Right ventricle myocardium superior (tissue), 1 donor: ENCODE measurements at places on chromosomes 16 and 17.

- DNase-seq: no peak
Observed at GRCh38 chr17:28085766-28086165, 43.3 kb downstream of the NLK start.

- no peak for DNase-seq
Observed at GRCh38 chr16:11744075-11744470, 1.4 kb upstream of the TXNDC11 start.

DNA sequence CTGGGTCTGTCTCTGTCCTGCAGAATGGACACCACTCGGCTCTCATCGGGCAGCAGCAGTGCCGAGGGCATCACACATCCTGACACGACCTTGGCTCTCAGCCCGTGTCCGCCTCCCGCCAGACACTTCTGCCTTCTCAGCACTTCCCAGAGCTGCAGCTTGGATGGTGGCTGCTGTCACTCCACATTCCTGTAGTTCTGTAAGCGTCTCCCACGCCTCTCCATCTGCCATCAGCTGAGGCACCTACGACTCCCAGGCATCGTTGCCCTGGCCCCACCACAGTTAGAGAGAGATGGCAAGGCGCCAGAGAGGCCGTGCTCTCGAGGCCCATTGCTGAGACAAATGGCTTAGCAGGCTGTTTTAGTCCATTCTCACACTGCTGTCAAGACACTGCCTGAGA, 195.9 kb upstream of the CHMP6 start:
- DNase-seq: peak; percentile 80

DNA sequence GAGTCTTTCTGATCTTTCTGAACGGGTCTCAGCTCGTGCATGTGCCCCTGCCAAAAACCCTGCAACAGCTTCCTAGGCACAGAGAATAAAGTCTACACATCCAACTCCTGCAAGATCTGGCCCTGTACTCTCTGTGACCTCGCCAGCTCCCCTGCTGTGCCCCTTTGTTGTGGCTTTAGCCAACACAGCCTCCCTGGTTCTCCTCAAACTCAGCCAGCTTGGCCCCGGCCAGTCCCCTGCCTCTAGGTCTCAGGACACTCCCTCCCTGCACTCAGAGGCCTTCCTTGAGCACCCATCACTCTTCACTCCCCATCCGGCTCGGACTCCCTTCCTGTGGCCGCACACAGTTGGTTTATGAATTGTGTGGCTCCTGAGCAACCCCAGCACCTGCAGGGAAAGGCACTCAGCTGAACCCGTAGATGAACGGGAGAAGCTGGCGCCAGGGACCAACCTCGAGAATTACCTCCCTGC, 1.4 kb downstream of the CEP131 start:
- DNase-seq: peak; percentile 42

GRCh38 chr17:6969323-6969726, 26.5 kb upstream of the ALOX12 start:
- no peak for DNase-seq

- no peak for DNase-seq
Observed at GRCh38 chr16:85638695-85639409, 25.7 kb downstream of the GSE1 start.

GRCh38 chr17:2943981-2944380, 119.4 kb downstream of the OR1D5 start:
- no peak for DNase-seq

GRCh38 chr16:84927621-84928591, 83.4 kb downstream of the ZDHHC7 start:
- DNase-seq: peak; percentile 90

DNA sequence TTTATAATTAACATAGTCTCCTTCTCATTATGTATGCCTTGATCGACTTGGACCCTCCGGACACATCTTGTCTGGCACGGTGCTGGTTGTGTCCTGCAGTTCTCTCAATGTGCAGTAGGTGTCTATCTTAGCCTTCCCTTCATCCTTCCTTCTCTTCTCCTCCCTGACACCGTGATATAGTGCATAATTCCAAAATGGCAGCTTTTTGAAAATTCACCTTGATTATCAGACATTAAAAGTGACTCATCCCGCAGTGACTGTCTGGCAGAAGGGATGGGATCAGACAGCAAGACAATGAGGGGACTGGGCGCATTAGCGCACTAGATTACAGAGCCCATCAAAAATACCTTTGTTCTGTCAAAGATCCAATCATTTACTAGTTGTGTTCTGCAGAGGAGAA, 70.0 kb upstream of the PMFBP1 start:
- no peak for DNase-seq

DNA sequence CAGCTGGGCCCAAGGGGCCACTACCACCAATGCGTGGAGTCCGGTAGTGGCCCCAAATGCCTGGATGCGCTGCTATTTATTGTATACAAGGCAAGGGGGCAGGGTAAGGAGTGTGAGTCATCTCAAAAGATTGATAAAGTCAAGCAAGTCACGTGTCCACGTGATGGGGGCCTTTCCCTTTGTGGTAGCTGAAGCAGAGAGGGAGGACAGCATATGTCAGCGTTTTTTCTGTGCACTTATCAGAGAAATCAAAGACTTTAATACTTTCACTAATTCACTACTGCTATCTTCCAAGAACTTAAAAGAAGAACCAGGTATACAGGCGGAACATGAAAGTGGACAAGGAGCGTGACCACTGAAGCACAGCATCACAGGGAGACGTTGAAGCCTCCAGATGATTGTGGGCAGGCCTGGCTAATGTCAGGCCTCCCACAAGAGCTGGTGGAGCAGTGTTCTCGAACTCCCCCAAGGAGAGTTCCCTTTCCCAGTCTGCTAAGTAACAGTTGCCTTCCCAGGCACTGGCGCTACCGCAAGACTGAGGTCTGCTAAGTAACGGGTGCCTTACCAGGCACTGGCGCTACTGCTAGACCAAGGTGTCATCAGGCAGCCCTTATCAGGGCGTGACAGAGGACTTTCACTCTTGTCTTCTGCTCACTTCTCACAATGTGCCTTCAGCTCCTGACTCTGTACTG, 10.8 kb upstream of the ASB16 start:
- DNase-seq: no peak

- no peak for DNase-seq
Observed at GRCh38 chr16:11182411-11182810, 73.6 kb downstream of the SOCS1 start.

DNA sequence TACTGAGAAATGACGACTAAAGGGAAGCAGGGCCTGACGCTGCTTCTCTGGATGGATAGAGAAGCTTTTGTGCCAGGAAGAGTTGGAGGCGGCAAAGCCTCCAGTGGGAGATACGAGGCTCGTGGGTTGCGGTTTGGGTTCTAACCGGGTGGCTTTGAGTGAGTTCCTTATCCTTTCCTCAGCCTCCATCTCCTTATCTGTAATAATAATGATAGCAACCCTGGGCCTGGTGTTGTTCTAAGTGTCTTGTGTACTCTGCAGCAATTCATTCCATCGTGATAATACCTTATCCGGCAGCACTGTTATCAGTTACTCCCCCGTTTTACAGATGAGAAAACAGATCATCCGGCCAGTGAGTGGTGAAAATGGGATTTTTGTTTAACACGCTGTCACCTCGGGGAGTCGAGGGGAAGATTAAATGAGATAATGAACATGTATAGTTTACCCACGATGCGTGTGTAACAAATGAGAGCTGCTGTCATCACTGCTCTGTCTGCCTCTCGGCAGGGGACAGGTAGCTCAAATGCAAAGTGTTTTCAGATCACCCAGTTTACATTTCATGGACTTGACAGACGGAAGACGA, 52.0 kb upstream of the LHX1 start:
- no peak for DNase-seq

DNA sequence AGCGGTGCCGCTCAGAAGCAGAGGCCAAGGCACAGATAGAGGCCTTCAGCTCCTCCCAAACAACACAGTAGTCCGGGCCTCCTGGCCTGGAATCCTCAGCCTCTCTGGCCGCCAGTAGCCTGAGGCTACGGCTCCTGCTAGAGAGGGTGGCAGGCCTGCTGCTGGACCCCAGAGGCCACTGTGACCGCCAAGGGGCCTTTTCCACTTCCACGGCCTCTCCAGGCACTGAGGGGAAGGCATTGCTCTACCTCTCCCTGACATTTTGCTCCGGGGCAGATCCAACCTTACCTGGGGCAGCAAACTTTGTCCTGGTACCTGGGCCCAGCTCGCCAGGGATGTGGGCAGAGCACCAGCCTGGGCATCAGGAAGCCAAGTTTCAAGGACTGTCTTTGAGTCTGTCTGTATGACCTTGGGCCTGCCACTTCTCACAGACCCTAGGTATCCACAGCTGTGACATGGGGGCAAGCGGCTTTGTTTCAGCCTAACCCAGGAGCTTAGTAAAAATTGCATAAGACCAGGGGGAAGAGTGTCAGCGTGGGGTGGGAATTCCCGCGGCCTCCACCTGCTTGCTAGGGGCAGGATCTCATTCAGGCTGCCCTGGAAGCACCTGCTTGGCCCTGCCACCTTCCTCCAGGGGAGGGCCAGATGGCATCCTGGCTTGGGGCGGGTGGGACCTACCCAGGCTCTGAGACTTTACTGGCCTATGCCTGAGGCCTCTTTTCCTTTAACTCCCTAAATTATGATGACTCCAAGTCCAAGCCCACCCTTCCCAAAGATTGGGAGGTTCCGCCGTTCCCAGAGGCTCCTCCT, 33.2 kb downstream of the ADGRG5 start:
- DNase-seq: no peak

DNA sequence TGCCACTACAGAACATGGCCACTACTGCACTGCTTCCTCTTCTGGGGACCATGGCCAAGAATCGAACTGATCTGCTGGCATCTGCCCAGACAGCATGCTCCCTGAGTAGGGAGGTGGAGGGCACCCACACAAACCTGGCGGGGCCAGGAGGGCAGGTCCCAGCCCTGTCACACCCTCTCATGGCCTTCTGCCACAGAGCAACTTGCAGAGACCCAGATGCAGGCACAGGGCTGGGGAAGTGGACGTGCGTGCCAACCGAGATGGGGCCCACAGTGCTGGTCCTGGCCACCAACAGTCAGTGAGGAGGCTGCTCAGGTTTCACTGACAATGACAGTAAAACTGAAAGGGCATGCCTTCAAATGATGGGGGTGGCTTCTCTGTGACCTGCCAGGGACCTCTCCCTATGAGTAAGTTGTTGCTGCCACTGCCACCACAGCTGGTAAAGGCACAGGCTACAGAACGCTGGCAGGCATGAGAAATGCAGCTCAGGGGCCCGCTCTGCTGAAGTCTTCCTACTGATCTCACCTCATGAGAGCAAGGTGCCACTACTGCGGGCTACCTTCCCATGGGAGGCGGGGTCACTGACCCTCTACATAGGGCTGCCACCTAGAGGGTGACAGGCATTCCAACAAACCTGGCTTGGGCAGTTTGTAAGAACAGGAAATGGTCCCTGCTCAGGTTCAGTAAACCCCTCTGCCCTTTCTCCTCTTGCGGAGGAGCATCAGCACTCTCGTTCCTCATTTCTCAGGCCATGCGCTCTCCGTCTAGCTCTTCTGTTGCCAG, 15.5 kb downstream of the HIC1 start:
- no peak for DNase-seq

- no peak for DNase-seq
Observed at GRCh38 chr17:44581868-44582267, 24.6 kb downstream of the FZD2 start.

DNA sequence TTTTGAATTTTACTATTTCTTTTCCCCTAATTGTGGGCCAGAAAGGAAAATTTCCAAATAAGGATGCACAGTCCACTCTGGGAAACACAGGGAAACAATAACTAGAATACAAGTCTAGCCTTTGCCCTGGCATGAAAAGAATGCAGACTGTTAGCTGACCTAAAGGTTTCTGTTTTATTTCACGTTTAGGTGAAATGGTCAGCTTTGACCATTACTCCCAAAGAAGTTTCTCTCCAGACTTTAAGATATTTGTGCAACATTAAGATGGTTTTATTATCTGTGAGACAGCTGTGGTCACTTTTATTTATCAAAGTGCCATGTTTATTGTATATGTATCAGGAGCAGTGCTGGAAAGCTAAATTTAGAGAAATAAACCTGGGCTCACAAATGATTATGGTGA, 163.9 kb downstream of the SPECC1 start:
- DNase-seq: no peak

DNA sequence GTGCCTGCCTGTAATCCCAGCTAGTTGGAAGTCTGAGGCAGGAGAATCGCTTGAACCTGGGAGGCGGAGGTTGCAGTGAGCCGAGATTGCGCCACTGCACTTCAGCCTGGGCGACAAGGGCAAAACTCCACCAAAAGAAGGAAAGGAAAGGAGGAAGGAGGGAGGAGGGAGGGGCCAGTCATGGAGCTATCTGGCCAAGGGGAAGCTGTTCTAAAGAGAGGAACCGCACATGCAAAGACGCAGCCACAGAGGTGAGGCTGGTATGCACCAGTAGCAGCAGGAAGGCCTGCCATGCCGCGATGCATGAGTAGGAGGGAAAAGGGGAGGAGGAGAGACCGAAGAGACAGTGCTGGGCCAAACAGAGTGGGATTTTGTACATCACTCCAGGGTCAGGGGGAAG, 35.9 kb downstream of the HSBP1 start:
- DNase-seq: peak; percentile 44

GRCh38 chr17:38508570-38508950, 80.3 kb downstream of the ARHGAP23 start:
- peak; percentile 14 for DNase-seq

DNA sequence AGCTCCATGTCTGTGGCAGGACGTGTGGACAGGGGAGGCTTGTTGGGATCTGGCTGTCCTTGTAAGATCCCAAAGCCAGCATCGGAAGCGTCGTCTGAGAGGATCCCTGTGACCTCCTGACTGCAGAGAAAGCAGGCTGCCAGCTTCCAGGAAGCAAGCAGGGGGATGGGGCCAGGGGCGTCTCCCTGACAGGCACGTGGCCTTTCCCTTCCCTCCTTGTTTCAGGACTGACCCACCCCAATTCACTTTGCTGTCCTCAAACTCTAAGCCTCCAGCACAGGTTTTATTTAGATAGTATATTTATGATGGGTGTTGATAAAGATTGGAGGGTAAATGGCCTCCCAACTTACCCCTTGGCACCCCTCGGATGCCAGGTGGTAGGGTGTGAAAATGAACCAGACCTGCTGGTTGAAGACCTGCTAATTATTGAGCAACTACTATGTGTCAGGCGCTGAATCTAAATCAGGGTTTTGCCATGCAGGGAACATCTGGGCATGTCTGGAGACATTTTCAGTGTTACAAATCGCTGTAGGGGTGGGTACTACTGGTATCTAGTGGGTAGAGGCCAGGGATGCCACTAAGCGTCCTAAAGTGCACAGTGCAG, 24.5 kb downstream of the SOCS1 start:
- no peak for DNase-seq

- no peak for DNase-seq
Observed at GRCh38 chr17:17626151-17626805, 34.8 kb upstream of the PEMT start.

- no peak for DNase-seq
Observed at GRCh38 chr16:57508035-57508425, 21.7 kb upstream of the DOK4 start.

GRCh38 chr17:14019186-14019956, 49.9 kb upstream of the COX10 start:
- no peak for DNase-seq

DNA sequence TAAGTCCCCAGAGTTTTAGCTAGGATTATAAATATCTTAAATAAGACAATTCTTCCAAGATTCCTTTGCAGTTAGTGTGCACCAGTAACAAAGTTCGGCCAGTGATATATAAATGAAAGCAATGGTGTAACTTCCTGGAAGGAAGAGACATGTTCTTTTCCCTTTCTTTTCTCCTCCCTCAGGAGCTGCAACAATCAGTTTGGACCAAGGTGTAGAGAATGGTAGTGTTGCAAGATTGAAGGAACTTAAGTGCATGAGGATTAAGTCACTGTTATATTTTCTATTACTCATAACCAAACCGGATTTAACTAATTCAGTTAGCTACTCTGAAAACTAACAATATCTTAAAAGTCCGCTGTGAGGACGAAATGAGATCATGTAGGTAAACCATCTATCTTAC, 68.9 kb upstream of the KCNJ16 start:
- no peak for DNase-seq

- no peak for DNase-seq
Observed at GRCh38 chr16:66002601-66003000, 363.9 kb upstream of the CDH5 start.
